ENCODE measurements at places on chromosomes 5 and 9.

DNA sequence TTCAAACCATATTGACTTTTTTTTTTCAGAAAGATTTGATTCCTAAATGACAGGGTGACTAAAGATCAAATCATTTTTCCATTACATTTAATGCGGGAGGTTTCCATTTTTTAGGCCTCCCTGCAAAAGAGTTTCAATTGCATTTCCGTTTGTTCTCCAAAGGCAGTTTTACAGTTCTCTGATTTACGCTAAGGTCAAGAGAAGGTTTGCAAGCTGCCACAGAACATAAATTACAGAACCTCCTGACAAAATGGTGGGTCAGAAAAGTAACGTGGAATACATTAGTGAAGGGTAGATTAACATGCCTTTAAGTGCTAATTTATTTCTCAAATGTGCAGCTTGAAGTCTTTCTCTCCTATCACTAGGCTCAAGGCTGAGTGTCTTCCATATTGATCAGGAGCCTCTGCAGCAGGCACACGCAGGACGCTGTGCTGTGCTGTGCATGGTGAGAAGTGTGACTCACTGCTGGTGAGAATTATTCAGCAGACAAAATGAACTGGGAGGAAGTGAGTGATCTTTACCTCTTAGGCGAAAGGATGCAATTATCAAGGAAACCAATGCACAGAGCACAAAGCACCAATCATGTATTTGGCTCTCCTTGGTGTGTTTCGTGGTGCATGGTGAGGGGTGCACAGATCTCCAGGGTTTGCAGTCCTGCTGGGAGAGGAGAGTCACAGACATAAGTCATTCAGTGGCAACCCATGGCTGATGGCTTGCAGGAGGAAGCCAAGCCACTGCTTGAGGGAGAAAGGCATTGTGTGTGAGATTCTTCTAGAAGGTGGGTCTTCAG is 136.3 kb downstream of the TENT4A start:
- DNase-seq, result no peak

DNA sequence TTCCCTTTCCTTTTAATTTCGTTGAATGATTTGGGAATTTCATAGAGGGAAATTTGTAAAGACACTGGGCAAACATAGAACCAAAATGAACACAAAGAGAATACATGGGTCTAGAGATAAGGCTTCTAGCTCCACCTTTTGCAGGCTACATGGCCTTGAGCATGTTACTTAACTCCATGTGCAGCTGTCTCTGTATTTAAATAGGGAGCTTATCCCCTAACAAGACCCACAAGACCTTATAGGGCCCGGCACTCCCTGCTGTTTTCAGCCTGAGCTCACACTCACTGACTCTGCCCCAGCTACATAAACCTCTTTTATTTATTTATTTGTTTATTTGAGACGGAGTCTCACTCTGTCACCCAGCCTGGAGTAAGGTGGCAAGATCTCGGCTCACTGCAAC is 30.6 kb upstream of the TLE1 start:
- DNase-seq, result no peak

DNA sequence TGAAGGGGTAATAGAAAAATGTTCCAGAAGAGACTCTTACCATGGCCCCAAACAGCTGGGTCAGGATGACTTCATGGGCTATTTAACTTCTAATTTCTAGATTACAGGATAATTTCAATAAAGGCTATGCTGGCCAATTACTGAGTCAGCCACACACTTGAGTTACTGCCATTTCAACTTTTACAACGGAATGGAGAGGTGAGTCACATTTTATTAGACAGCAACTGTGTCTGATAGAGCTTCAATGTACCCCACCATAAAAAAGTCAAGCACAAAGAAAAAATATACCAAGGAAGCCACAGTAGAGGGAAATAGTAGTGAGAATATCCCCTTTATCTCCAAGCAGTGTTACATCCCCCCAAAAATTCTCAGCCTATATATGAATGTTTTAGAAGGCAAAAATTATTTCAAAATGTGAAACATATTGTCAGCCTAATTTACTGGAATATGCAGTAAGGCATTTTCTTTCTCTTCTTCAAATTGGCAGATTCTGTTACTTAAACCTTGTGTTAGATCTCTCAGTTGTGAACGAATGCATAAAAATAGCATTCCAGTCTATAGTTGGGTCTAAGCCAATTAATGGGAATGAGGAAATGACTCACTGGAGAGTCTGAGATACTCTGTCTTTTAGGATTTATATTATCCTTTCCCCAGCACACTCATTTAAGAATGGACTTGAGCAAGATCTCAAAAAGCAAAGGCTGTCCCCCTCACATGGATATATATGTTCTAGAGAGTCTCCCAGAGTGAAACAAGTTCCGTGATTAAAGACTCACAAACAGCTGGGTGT is 47.1 kb upstream of the RAI14 start:
- DNase-seq, result no peak

- no peak for DNase-seq
Measured at GRCh38 chr5:171207256-171207847, 101.7 kb upstream of the TLX3 start.

DNA sequence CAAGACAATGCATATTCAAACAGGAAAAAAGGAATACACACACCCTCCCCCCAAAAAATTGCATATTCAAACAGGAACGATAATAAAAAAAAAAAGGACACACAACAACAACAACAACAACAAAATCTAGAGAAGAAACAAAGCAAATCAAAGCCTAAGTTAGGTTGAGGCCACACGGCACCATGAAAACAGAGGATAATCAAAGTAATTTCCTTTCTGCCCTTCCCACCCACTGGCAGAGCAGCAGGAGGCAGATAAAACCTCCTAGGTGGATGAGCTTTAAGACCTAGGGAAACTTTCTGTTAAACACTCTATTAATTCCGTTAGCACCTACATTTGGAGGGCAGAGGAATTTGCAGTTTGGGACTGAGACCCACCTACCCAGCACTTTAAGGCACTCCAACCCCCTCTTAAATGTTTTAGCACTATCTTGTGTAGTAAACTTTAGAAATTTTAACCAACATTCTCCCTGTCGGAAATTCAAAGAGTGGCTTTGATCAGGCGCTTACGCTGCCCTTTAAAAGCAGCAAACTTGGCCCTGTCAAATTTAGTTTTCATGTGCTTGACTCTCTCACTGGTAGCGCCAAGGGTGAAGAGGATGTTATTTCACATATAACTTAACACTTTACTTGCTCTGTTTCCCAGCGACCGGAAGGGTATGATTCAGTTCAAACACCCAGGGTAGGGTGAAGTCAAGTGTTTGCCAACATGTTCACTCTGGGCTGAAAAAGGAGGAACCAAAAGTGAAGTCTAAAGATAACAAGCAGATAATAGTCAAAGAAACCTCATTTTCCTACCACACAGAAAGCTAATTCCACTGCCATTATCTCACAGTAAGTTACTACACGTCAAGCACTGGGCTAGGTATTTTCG is 9.2 kb downstream of the ENC1 start:
- DNase-seq, result no peak

DNA sequence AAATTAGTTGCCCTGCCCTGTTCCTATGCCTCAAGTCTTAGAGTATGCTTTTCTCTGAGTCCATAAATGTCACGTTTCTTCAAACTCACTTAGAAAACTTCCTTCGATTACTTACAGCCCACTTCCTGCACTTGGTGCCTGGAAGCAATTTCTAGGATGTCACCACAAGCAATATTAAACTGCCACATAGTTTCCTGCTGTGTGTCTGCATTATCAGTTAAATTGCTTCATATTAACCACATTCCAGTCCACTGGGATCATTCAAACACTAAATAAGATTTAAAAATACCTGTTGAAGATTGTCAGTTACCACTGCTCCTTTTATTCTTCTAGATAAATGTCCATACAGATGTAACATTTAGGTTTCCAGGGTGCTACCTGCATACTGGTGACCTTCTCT is 4.1 kb downstream of the DENND1A start:
- DNase-seq, result no peak

DNA sequence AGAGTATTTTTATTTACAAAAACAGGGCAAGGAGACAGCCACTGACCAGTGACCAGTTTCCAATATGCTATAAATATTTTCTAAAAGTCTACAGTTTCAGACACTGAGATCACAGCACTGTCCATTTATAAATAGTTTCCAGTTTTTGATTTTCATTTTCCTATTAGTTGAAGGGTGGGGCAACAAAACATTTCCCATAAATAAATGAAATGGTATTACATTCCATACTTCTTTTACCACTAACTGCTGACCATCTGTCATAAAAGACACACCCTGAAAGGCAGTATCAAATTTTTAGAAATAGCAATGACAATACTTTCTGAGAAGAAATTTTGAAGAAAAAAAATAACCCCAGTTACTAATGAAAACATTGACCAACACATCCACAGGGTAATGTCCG is 126.7 kb downstream of the ARSB start:
- no peak for DNase-seq

GRCh38 chr5:54186912-54187445 is 123.4 kb downstream of the ARL15 start:
- no peak for DNase-seq

- DNase-seq, result no peak
Measured at GRCh38 chr5:135714126-135714894, 120.2 kb upstream of the SLC25A48 start.

DNA sequence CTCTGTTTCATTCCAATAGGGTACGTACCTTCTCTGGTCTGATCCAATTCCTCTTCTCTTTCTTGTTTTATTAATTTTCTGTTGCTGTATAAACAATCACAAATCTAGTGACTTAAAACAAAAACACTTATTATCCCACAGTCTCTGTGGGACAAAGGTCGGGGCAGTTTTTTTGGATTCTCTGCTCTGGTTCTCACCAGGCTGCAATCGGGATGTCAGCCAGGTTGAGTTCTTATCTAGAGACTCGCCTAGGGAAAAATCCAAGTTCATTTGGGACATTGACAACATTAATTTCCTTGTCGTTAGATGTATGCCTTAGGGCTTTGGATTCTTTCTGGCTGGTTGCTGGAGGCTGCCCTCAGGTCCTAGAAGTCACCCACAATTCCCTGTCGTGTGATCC is 430.5 kb upstream of the RORB start:
- DNase-seq, result no peak

GRCh38 chr5:172147857-172148256 is 40.2 kb downstream of the STK10 start:
- no peak for DNase-seq

- no peak for DNase-seq
Measured at GRCh38 chr5:7754997-7755596, 95.8 kb downstream of the CFAP90 start.

DNA sequence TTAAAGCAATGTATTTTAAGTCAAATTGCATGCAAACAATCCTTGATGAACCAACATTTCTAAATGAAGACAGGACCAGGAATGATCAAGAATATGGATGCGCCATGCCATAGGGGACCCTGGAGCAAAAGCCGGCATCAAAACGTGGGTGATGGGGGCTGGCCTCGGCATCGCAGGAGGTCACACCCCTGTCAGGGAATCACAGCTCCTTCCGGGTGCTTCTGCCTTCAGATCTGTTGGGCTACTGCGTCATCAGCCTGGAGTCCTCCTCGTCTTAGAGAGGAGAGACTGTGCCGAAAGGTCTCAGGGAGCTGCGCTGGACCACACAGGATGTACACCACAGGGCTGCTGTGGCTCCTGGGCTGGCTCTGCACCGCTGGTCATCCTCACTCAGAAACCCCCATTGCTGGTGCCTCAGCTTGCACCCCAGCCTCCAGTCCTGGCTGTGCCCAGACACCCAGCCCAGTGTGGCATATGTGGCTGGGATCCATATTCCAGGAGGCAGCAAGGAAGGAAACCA is 152.9 kb upstream of the PPP1R26 start:
- DNase-seq, result no peak

- no peak for DNase-seq
Measured at GRCh38 chr5:146744068-146744745, 134.3 kb downstream of the PPP2R2B start.

DNA sequence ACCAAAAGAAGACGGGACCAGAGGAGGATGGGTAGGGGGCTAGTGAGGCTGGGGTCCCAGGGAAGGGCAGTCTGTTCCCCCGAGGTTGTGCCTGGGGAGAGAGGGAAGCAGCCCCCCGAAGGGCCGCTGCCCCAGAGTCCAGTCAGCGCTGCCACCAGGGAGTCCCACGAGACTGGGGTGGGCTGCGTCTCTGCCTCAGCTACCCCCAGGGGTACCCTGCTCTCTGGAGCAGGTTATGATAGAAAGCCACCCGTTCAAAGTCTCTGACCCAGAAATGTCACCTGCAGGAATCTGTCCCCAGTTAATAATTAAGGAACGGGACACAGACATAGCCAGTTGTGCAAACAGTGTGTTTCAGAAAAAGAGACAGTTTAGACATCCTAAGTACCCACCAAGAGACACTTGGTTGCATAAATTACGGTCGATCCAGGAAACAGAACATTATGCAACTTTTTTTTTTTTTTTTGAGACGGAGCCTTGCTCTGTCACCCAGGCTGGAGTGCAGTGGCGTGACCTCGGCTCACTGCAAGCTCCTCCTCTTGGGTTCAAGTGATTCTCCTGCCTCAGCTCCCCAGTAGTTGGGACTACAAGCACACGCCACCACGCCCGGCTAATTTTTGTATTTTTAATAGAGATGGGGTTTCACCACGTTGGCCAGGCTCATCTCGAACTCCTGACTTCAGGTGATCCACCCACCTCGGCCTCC is 10.7 kb upstream of the AGPAT2 start:
- no peak for DNase-seq

GRCh38 chr9:135281791-135282737 is 194.6 kb downstream of the OLFM1 start:
- peak; percentile 14 for DNase-seq

DNA sequence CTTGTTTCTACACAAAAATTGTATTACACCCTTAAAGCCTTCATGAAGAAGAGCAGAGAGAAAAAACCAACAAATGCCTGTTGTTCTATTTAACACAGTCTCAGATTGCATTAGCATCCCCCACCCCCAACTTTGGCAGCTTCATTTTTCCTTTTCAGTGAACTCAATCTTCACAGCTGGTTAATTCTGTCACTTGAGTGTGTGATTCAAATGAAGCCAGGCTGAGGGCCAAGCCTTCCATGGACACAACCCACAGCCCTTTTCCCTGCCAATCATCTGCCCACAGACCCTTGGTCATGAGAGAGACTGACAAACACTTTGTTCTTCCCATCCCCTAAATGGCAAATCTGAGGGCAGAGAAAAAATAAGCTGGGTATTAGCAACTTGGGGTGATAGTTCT is 217.5 kb upstream of the NMUR2 start:
- no peak for DNase-seq

GRCh38 chr5:5387192-5387591 is 35.3 kb upstream of the ICE1 start:
- DNase-seq, result no peak

- DNase-seq, result no peak
Measured at GRCh38 chr5:139635191-139635590, 13.0 kb upstream of the CXXC5 start.
